ENCODE measurements at places on chromosomes 2 and 18.
A peak's percentile ranks its signal among the peaks of the same experiment; 100 is the strongest.

- DNase-seq: no peak
These were observed 27.2 kb downstream of the FECH start for GRCh38 chr18:57559314-57559713.

DNA sequence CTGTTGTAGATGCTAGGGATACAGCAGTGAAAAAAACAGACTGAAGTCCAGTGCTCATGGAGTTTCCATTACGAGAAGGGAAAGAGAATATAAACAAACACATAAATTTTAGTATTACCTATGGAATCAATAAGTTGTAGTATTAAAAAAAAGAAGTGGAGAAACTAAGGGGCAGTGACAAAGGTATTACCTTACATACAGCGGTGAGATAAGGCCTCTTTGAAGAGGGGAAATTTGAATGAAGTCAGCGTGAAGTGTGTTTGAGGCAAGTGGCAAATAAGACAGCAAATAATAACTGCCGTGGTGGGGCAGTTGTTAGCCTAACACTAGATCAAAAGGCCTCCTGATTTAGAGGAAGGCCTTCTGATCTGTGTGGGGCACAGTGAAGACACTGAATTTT, 57.9 kb downstream of the TLK1 start:
- DNase-seq: no peak

- DNase-seq: peak; percentile 75
These were observed 73.9 kb downstream of the NEDD4L start for GRCh38 chr18:58117786-58118403.

- no peak for DNase-seq
These were observed 74.9 kb upstream of the KLHL14 start for GRCh38 chr18:32847691-32848090.

DNA sequence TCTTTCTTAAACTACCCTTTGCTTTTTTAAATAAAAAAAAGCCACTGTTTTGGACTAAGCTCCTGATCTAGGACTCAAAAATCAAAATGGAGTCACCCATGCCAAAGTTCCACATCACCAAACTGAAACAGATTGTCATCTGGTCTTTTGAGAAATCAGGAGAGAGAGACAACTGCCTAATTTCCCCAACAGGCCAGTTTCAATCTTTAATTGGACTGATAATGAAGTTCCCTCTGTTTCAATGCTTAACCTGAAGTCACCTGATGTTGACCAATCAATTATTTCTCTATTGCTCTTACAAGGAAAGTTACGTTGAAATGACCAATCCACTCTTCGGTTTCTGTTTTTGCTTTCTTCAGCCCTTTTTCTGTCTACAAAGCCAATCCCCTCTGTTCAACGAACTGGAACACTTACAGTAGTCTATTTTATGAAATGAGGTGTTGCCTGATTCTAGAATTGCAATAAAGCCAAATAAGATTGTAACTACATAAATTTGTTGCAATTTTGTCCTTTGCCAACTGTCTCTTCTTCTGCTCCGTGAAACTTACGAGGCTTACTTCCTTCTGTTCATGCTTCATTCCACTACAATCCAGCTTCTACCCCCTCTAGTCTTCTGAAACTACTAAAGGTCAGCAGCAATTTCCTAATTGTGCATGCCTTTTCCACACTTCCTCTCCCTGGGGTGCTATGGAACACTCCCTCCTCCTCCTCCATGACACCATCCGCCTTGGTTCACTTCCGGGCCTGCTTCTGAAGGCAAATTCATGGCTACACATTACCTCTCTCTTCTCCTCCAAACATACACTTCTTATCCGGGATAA, 95.2 kb upstream of the CD302 start:
- DNase-seq: no peak

DNA sequence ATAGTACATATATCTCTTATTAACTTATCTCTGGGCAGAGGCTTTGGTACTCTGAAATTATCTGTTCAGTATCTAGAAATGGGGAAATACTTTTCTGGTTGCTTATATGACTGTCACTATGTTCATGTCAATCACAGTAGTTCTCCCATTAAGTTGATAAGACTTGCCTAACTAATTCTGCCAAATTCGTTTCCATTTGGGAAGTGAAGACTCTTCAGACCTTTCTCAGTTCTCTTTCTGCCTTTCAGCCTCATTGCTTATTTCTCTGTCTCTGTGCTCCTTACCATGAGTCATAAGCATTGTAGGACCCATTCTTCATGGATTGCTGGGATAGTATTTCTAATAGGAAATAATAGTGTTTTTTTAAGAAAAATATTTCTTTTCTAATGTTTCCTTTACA, 113.5 kb downstream of the PHLPP1 start:
- DNase-seq: no peak

GRCh38 chr2:182585001-182585400, 131.1 kb upstream of the DNAJC10 start:
- DNase-seq: no peak

- peak; percentile 11 for DNase-seq
These were observed 401.4 kb downstream of the NBAS start for GRCh38 chr2:15159751-15160177.

GRCh38 chr2:71340176-71340575, 8.6 kb downstream of the ZNF638 start:
- no peak for DNase-seq

DNA sequence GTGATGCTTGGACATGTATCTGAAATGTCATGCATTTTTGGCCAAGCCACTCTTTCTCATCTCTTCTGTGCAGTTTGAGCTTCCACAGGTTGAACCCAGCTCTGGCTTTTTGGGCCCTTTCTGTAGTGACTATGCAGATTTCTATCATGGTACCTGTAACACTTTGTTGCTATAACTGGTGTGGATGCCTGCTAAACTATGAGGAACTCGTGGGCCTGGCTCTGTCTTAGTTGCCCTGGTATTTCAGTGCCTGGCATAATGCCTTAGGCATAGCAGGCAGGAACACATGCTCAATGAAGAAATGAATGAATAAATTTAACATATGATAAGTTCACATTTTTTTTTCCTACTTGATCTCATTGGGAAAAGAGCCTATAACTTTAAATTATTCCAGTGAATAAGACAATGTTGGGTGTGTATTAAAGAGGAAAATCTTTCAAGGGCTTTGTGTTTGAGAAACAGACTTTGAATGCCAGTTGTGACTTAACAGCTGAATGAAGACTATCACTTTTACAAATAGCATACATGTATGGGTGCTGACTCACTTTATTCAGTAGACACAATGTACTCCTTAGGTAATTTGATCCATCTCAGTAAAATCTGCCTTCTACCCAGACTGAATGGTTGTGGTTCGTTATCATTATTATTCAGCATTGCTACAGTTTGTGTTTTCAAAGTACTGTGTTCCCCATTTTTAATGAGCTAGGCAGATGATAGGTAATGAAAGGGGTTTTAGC, 86.4 kb upstream of the MAP4K3 start:
- no peak for DNase-seq

DNA sequence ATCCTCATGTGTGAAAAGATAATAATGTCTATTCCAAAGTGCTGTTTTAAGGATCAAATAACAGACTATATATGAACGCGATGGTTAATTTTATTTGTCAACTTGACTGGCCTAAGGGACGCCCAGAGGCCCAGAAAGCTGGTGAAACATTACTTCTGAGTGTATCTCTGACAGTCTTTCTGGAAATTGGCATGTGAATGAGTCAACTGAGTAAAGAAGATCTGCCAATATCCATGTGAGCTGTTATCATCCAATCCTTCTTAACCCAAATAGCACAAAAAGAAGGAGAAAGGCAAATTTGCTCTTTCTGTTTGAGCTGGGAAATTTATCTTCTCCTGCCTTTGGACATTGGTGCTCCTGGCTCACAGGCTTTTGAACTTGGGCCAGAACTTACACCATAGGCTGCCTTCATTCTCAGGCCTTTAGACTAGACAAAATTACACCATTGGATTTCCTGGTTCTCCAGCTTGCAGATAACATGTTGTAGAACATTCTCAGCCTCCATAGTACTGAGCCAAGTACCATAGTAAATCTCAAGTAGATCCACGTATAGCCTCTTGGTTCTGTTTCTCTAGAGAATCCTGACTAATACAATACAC, 114.7 kb upstream of the DOCK10 start:
- DNase-seq: no peak

DNA sequence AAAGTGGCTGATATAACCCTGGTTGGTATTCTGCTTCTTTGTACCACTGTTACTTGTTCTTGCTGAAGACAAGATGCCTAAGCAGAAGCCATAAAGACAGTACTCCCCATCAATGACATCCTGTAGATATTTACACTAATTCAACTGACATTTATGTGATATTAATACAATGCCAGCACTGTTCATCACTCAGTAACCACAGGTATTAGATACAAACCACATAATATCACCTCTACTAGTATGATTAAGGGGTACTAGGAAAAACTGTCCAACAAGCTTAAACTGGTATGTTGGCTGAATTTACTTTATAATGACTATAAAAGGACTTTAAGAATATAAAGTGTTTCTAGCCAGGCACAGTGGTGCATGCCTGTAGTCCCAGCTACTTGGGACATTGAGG, 65.8 kb downstream of the RTN4 start:
- DNase-seq: no peak

GRCh38 chr2:119469131-119469530, 37.5 kb downstream of the TMEM37 start:
- no peak for DNase-seq

- peak; percentile 5 for DNase-seq
These were observed 127.6 kb upstream of the SPOPL start for GRCh38 chr2:138373993-138374408.

- no peak for DNase-seq
These were observed 197.0 kb downstream of the HRH4 start for GRCh38 chr18:24657444-24657842.

- no peak for DNase-seq
These were observed 126.3 kb downstream of the LYPD6B start for GRCh38 chr2:149164827-149165226.

- no peak for DNase-seq
These were observed 77.1 kb downstream of the DDX1 start for GRCh38 chr2:15668611-15669305.

GRCh38 chr2:234881413-234882241, 70.2 kb upstream of the SH3BP4 start:
- no peak for DNase-seq

GRCh38 chr2:179268277-179268925, 3.8 kb upstream of the SESTD1 start:
- DNase-seq: no peak

DNA sequence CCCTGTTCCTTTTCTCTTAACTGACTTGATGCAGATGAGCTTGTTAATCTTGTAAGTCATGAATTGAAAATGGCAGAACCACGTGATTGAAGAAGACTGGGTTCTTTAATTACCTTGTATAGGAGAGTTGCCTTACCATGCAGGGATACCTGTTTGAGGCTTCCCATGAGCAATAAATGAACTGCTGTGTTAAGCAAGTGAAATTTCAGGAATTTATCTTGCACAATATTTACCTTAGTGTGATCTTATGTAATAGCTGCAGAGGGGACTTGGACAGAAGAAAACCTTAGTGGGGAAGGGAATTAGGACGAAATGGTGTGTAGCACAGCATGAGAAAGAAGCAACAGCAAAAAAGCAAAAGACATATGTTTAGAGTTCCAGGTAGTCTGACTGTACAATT, 384.0 kb upstream of the TMEFF2 start:
- no peak for DNase-seq

DNA sequence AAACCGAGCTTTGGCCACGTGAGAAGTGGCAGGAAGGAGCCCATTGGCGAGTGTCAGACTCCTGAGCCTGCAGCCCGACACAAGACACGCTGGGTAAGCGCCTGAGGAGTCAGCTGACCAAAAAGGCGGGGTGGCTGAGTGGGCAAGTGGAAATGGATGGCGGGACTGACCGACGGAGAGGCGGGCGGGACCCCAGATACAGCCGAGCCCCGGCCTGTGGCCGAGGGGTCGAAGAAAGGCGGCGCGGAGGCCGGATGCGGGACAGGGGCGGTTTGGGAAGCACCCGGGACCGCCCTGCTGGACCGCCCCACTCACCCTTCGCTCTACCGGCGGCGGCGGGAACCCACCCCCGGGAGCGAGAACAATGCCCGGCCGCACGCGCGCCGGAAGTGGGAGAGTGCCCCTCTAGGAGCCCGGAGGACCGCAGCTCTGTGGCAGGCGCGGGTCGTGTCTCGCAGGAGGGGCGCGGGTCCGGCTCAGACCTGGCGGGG, 22.8 kb downstream of the ZSCAN30 start:
- DNase-seq: peak; percentile 48

DNA sequence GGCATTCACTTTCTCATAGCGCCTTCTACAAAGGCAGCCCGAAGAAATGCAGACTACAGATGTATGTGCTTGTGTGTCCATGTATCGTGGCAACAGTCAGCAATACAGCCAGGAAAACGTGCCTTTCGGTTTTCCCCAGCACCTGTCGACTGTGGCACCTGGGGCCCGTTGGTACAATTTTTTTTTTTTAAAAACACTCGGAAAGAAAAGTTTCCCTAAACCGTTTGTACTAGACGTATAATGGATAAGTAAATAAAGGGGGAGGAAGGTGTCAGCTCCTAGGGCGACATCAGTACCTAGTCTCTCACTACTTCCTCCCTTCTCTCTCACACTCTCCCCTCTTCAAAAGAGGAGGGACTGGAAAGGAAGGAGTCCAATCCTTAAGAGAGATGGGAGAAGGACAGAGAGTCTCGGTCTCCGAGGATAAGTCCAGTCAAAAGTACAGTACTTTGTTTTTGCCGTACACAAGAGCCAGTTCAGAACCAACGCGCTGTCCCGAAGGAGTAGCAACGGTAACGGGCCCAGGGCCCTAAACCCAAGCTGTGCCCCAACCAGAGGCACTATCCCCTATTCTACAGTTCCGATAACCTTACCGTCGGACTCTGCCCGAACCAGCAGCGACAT, 759 bp downstream of the PPP4R3B start:
- no peak for DNase-seq

- DNase-seq: no peak
These were observed 12.2 kb upstream of the ZAP70 start for GRCh38 chr2:97701186-97701585.

GRCh38 chr18:25737710-25738311, 352.6 kb downstream of the SS18 start:
- no peak for DNase-seq

DNA sequence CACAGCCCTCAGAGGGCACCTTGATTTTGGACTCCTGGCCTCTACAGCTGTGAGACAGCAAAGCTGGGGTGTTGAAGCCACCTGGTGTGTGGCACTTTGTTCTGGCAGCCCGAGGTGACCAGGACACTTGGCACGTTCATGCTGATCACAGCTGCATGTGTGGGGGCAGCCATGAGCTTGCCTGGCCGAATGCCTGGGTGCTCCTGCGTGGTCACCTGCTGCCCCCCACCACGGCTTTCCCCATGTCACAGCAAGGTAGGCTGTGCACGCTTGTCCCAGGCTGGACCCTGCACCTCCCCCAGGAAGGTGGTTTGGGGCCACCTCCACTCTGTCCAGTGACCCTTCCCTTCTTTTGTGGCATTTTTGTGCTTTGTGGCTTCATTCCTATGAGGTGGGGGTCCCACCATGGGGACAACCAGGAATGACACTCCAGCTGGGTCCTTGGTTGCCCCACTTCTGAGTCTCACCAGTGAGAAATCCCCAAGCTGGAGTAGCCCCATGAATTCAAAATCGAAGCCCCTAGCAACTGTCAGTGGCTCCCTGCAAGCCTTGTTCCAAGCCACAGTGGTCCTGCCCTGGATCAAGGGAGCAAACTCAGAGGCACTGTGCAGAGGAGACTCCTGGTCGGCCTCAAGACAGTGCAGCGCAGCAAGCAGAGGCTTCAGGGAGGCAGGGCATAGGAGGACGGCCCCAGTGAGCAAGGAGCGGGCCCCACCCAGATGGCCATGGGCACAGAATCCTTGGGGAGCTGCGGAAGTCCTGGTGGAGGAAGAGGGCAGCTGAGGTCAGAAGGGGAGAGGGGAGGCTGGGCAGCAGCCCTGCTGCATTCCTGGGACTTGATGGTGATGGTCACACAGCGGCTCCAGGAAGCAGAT, 121.4 kb upstream of the HS6ST1 start:
- DNase-seq: no peak

Measured in NCI-H524 treated with DMSO at 0.1 percent for 48 hours (cell line).